ENCODE measurements at places on chromosomes 1 and 21. TPM values are rescaled to one million over a fixed set of nuclear protein-coding genes. Genes with fewer than 3 reads are reported as not detected.

The DNAI4 gene
- 3.5 TPM for total RNA-seq

The CDCA8 gene
- total RNA-seq: 12.9 TPM

The OR2L3 gene
- total RNA-seq: not detected

The DAP3 gene
- 74.2 TPM for total RNA-seq

The DEDD gene
- total RNA-seq: 23.3 TPM

The LCE3D gene
- total RNA-seq: not detected

The KCNAB2 gene
- 2.9 TPM for total RNA-seq

The SYNC gene
- total RNA-seq: 23.9 TPM

The TLR5 gene
- total RNA-seq: 0.73 TPM

The ITGB2 gene
- total RNA-seq: not detected

The FRRS1 gene
- 17.6 TPM for total RNA-seq

The PDZK1 gene
- 0.39 TPM for total RNA-seq

All from subcutaneous preadipocyte (primary cell).